ENCODE measurements at places on chromosomes 12 and 14.

- no peak for DNase-seq
Measured at GRCh38 chr12:121797937-121798786, 4.7 kb upstream of the RHOF start.

DNA sequence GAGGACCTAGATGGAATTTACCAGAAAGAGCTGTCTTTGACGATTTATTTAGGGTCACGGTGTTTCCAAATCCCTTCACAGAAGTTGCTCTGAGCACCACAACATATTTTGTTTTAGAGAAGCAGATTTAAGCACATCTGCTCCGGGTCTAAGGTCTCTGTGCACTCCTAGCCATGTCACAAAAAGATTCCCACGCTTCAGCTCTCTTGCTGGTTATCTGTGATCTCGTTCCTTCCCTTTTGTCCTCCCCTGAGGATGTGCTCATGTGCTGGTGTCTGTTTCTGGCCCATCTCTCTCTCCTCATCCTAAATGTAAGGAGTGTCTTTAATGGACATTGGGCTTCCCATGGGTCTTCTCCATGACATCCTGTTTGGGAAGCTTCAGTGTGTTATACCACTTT is 53.7 kb upstream of the GNPNAT1 start:
- DNase-seq: no peak

GRCh38 chr14:63432228-63432627 is 110.9 kb downstream of the PPP2R5E start:
- no peak for DNase-seq

GRCh38 chr14:54322701-54323337 is 74.0 kb upstream of the CDKN3 start:
- DNase-seq: no peak

- no peak for DNase-seq
Measured at GRCh38 chr12:96121271-96121711, 72.9 kb upstream of the ELK3 start.

- DNase-seq: no peak
Measured at GRCh38 chr14:95514131-95515079, 2.0 kb downstream of the SYNE3 start.

GRCh38 chr12:89760783-89761182 is 52.1 kb upstream of the ATP2B1 start:
- DNase-seq: no peak

- DNase-seq: no peak
Measured at GRCh38 chr12:97257726-97258125, 204.9 kb upstream of the RMST start.

DNA sequence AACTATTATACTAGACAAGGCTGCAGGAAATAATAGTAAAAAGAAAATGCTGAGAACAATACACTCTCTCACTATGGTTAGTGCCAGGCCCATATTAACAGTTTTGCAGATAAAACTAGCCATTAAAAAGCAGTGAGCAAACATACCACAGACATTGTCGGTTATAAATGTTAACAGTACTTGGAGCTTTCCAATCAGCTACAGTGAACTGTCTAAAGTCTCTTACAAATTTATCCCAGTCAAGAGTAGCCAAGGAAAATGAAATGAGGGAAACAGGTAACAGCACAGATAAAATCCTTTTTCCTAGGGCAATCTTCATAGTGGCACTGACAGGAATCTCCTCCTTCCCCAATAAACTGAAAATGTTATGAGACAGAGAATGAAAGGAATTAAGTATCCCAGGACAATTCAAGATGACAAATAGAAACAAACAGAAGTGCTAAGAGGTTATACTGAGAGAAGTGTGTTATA is 30.8 kb downstream of the PAWR start:
- DNase-seq: no peak

DNA sequence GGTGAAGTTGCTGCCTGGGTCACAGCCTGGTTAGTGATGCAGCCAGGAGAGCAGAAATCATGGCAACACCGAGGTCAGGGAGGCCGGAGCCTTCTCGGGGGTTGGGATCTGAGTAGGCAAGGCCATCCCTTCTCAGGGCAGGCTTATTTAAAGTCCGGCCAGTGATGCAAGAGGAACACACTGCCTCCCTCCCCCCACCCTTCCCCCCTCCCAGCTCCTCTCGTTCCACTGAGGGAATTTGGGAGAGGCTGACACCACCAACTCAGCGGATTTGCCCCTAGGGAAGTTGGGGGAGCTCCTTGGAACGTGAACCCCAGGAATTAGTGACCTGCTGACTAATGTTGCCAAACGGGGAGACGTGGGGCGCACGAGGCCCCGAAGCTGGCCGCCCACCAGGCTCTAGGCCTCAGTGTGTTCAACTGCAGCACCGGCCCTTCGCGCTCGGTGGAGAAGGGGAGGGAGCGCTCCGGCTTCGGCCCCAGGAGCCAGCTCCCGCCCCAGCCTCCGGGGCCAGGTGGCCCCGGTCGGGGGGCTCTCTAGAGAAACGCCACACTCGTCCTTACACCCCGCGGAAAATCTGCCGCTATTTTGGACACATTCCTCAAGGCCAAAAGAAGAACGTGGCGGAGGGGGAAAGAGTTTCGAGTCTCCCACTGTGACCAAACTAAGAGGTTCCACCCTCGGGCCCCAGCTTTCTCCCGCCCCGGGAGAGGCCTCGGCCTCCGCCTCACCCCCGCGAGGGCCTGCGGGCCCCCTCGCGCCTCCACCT is 1.6 kb downstream of the CTDSP2 start:
- DNase-seq: no peak

GRCh38 chr12:85310025-85310424 is 30.0 kb downstream of the ALX1 start:
- DNase-seq: no peak

DNA sequence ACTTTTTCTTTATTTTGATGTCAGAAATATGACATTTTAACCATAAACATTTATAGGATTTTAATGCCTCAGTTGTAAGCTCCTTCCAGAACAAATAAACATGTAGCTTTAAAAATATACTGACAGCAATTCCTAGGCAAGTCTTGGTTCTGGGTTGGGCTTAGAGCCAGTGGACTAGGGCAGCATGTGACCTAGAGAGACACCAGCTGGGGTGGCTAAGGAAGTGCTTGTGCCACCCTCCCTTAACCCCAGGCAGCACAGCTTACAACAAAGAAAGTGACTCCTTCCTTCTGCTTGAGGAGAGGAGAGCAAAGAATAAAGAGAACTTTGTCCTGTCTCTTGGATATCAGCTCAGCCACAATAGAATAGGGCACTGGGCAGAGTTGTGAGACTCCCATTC is 61.6 kb upstream of the KTN1 start:
- no peak for DNase-seq

DNA sequence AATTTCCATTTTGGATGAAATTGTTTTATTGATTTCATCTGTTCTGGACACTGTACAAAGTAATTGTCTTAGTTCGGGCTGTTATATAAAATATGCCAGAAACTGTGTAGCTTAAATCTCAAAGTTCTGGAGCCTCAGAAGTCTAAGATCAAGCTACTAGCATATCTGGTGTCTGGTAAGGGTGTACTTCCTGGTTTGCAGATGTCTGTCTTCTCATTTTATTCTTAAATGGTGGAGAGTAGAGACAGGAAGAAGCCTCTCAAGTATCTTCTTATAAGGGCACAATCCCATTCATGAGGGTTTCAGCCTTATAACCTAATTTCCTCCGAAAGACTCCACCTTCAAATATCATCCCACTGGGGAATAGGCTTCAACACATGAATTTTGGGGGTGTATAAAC is 51.3 kb downstream of the MON2 start:
- DNase-seq: no peak

DNA sequence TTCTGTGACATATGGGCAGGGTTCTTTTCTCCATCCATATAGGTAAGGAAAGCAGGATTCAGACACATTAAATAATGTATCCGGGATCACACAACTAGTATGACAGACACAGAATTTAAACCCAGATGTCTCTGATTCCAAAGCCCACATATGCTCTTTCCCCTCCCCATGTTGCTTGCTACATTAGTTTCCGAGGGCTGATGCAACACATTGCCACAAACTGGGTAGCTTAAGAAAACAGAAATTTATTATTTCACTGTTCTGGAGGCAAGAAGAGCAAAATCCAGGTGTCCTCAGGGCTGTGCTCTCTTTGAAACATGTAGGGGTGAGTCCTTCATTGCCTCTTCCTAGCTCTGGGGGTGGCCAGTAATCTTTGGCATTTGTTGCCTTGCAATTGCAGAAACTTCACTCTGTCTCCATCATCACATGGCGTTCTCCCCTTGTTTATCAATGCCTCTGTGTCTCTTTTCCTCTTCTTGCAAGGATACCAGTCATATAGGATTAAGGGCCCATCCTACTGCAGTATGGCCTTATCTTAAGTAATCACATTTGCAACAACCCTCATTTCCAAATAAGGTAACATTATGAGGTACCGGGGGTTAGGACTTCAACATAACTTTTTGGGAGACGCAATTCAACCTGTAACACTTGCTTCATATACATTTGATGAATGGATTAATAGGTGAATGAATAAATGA is 83.0 kb upstream of the CCND2 start:
- DNase-seq: no peak

GRCh38 chr14:89491711-89492381 is 74.8 kb upstream of the FOXN3 start:
- DNase-seq: no peak

DNA sequence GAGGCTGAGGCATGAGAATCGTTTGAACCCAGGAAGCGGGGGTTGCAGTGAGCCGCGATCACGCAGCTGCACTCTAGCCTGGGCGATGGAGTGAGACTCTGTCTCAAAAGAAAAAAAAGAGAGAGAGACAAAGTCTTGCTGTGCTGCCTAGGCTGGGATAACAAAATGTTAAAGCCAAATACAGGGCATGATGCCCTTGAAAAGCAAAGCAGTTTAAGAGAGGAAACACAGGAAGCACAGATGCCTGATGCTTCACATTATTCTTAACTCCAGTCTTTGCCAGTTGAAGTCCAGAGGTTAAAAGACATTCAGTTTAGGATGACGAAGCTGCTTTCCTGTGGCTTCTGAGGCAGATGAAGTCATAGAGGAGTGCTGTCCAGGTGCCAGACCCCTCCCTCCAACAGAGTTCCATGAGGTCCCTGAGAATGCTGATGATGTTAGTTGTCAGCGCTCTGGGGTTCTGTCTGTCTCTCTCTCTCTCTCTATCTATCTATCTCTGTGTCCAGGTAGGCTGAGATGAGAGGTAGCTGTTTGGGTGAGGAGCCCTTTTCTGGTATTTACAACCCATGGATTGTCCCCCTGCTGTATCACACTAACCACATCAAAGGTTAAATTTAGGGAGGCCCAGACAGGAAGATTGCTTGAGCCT is 4.9 kb upstream of the MRPL52 start:
- no peak for DNase-seq

- no peak for DNase-seq
Measured at GRCh38 chr14:90663140-90663539, 153.1 kb downstream of the TTC7B start.

GRCh38 chr14:96902004-96902403 is 104.8 kb downstream of the VRK1 start:
- DNase-seq: no peak

DNA sequence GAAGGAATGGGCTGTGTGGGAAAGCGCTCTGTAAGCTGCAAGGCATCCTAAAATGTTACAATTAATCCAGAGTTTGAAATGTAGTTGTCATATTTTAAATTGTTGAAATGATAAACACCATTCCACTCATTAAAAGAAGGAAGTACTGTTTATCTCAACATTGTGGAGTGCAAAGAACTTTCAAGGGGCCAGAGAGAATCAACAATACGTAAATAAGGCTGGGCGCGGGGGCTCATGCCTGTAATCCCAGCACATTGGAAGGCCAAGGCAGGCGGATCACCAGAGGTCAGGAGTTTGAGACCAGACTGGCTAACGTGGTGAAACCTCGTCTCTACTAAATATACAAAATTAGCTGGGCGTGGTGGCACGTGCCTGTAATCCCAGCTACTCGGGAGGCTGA is 24.5 kb downstream of the NR1H4 start:
- no peak for DNase-seq

Measured in stimulated activated CD8-positive, alpha-beta memory T cell treated with anti-CD3 and anti-CD28 coated beads, Interleukin-4, amount 100 ng/mL, for 4 hours (primary cell).